Cerebellum (tissue), 4 donors: ENCODE measurements at places on chromosomes 12 and 14. TPM values are rescaled to one million over a fixed set of nuclear protein-coding genes. Genes with fewer than 3 reads are reported as not detected.

GRCh38 chr12:16294376-16294956 is 17.0 kb upstream of the SLC15A5 start:
- no peak for DNase-seq

DNA sequence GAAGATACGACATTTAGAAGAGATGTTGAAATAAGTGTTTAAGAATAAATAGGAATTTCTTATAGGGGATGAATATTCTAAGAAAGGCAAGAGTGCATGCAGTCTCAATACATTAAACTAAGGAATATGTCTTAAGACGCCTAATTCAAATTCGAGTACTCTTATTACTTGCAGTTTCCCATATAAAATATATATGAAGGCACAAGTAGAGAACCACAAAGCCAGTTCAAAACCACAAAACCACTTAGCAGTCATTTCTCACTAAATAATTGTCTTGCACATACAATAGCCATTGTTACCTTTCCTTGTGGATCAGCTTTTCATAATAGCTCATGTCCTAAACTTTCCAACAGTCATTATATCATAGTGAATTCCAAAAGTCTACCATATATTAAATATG is 91.0 kb upstream of the MON2 start:
- DNase-seq: no peak

GRCh38 chr12:47811581-47812484 is 7.9 kb downstream of the HDAC7 start:
- DNase-seq: no peak

- peak; percentile 82 for DNase-seq
Measured at GRCh38 chr12:50103767-50104321, at the start of gene GPD1. Gene GPD1 (plus strand): TSS chr12:50104008. CDS start chr12:50104051, 43 bp downstream.

DNA sequence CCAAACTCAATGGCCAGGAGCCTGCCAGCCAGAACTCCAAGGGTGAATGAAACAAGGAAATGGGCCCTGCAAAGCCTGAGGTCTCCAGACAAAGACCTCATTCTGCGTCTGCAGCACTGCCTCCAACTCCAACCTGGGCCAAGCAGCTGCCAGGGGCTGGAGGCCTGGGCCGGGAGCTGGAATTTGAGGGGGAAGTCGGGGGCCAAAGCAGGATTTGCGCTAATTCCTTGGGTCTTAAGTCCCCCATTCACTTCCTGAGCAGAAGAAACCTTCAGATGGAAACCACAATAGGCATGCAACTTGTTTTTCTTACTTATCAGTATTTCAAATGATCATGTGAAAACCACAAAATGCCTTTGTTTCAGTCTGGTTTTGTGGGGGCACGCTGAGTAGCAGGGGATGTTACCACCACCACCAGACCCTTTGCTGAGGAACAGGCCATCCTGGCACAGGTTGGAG is 23.0 kb upstream of the TC2N start:
- DNase-seq: no peak

Gene TEX22
- 1.4 TPM for total RNA-seq

Gene CRACR2A
- 5.4 TPM for total RNA-seq
